T-helper 17 cell (primary cell): ENCODE measurements at places on chromosomes 11 and 22.

DNA sequence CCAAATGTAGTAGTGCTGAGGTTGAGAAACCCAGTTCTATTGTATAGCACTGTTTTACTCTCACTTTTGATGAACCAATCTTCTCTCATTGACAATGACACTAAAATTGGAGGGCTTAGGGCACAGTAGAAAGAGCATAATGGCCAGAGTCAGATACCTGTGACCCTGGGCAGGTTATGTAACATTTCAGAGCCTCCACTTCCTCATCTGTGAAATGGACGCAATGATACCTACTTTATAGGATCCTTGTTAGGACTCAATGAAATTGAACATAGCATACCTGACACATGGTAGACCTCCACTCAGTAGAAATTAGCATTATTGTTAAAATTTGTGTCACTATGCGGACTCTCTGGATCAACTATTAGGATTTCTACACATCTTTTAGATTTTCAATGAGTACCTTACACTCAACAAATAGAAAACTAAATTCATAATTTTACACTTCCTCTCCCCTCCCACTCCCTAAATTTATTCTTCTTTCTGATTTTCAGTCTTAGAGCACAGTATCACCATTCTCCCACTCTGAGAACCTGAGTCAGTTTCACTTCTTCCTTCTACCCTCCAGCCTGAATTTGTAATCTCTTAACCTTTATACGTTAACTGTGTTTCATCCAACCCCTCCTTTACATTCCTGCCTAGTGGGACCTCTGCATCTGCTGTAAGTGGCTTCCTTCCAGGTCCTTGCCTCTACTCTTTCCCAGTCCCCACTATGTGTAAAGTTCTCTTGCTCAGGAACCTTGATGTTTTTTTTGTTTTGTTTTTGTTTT is 78.3 kb downstream of the MICAL2 start:
- no peak for DNase-seq

DNA sequence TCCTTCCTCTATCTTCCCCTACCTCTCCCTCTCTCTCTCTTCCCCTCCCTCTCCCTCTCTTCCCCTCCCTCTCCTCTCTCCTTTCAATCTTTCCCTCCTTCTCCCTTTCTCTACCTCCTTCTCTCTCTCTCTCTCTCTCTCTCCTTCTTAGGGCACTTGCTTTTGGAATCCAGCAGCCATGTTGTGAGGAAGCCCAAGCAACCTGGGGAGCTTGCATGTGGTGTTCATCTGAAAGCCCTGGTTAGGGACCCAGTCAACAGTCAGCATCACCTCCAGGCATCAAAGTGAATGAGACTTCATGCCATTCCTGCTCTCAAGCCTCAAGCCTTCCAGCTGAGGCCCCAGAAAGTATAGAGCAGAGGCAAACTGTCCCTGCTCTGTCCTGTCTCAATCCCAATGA is 65.6 kb upstream of the SHISAL1 start:
- DNase-seq: no peak

DNA sequence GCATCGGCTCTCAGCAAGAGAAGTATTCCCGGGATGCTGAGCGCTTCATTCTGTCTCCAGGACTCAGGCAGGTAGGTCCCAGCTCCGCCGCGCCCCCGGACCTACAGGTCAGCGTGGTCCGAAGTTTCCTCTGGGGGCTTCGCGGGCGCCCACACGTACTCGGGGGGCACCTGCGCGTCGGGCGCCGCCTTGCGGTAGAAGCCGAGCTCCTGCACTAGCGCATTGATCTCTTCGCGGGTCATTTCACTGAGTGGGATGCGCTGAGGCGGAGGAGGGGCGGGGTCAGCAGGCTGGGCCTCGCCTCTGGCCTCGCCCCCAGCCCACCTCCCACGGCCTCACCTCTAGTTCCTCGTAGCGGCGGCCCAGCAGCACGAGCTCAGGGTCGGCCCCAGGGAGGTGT is 2.5 kb downstream of the SELENOM start:
- DNase-seq: no peak

DNA sequence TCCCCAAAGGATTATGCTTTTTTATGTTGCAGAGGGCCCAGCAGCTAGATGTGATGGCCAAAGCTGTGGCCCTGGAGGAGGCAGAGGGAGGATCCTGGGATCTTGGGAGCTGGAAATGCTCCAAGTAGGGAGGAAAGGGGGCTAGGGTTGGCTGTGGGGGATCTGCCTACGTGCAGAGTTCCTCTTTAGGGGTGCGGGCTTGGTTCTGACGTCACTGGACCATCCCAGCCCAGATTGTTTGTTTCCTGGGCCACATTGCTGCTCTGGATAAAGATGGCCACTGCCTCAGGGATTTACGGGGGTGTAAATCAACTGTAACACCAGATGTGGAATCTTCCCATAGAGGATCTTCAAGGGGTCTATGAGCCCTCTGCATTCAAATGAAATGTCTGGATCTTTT is 110.3 kb upstream of the SYT13 start:
- no peak for DNase-seq

GRCh38 chr11:1281326-1281973 is 28.0 kb downstream of the TOLLIP start:
- no peak for DNase-seq

- no peak for DNase-seq
Observed at GRCh38 chr22:35349704-35350538, 31.0 kb upstream of the HMOX1 start.

GRCh38 chr11:9362393-9362863 is 22.0 kb upstream of the IPO7 start:
- DNase-seq: no peak

- DNase-seq: no peak
Observed at GRCh38 chr22:19047993-19048392, 74.2 kb downstream of the DGCR2 start.
